ENCODE measurements at places on chromosomes 5 and 9. TPM values are rescaled to one million over a fixed set of nuclear protein-coding genes. Genes with fewer than 3 reads are reported as not detected.

- DNase-seq = no peak
Measured at GRCh38 chr9:36322462-36322861, 64.2 kb upstream of the GNE start.

- no peak for DNase-seq
Measured at GRCh38 chr5:144644317-144644716, 473.6 kb downstream of the KCTD16 start.

GRCh38 chr5:131264451-131265099, 722 bp downstream of the CDC42SE2 start:
- DNase-seq = no peak

DNA sequence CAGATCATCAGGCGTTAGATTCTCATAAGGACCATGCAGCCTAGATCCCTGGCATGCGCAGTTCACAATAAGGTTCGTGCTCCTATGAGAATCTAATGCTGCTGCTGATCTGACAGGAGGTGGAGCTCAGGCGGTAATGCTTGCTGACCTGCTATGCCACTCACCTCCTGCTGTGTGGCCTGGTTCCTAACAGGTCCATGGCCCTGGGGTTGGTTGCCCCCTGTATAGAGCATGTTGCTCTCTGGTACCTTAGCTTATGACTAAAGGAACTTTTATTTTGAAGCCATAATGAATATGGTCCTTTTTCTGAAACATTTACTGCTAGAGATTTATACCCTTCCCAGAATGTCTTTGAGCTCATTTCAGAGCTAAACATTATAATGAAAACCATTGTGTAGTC, 3.1 kb downstream of the MAN2A1 start:
- DNase-seq = no peak

DNA sequence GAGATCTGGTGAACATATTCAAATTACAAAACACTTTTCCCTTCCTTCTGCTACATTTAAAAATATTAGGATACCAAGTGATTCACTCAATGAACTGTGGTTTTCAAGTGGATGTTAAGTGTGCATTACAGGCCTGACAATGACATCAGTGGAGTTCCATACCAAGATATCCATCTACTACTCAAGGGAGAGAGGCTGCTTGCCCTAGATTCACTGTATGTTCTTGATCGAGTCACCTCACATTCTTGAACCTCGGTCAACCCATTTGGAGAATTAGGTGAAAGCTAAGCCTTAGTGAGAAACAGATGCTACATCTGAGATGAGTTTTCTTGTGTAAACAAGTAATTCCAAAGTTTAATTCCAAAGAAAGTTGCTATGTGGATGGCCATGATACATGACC, 142.2 kb downstream of the FGF10 start:
- DNase-seq = no peak

DNA sequence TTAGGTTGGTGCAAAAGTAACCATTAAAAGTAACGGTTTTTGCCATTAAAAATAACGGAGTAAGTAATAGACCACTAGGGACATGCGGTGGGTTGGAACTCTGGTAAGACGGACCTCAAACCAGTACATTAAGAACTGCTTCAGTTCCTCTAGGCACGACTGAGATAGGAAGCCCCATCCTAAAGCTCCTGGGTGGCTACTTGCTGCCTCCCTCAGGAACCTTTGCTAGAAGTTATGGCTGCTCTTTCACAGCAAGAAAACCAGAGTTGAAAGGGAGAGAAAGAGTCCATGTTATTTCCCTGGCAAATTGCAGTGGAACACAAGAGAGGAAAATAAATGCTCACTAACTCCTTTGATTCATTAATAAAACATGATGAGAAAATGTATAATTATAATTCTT, 47.6 kb downstream of the MCTP1 start:
- no peak for DNase-seq

DNA sequence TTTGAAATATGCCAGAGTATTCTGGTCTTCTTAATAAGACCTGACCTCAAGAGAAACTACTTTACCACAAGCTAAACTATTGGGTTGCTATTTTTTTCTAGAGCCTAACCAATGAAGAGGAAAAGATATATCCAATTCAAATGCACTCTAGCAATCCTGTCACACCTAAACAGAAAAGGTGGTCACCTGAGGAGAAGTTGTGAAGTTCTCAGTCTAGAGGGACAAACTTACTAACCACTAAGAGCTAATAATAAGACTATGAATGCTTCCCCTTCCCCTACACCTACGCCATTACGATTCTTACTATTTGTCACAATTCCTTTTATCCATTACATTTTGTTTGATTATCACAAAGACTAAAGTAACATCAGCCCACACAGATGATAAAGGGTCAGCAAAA, 29.7 kb downstream of the RLN2 start:
- no peak for DNase-seq

DNA sequence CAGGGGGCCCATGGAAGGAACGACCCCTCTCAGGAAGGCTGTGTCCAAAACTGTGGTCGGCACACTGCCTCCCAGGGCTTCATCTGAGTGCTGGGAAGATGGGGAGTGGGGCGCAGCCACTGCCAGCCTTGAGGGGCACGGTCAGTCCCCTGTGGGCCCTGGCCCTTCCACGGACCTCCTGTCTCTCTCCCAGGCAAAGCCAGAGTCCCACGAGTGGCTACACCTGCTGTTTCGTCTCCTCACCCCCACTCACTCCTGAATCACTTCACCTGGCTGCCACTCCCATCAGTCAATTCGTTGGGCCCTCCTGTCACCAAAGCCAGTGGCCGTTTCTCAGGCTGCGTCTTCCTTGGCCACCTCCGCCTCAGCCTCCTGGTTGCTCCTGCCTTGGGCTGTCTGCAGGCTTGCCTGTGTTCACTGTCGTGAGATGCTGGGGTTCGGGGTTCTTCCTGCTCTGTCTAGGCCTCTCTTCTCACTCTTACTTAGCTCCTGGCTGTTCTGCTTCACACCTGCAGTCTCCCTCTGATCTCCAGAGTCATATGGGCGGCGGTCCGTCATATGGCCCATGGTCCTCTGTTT, 58.8 kb upstream of the RNF130 start:
- no peak for DNase-seq

DNA sequence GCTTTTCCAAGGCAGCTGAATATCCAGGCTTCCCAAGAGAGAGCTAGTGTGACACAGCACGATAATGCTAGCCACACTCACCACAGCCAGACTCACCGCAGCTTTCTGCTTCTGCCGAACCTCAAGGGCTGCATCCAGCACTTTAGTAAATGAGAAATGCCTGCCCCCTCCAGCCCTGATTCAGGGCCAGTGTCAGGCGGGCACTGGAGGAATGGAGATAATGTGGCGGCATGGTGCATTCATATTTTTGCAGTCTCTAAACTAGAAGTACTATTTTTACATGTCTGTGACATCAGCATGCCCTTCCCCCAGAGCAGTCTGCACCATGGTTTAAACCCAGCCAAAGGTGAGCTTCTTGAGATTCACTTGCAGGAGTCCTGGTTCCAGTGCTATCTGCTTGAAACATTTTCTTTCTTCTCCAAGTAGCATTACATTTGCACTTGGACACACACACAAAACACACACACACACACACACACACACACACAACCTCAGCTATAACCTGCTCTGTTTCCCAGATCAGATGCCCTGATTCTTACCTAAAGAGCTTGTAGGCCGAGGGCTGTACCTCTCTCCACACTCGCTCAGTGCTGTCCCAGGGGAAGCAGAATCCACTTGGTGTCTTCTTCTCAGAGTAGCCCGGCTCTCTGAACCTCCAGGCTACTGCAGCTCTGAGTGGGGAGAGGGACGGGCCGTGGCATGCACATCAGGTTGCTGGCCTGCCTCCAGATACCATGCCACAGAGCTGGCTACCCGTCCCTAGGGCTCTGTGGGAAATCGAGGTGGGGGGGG, at the start of gene FGF1:
FGF1 (minus strand) TSS at position 673 of the 792 bp plus-strand sequence. CDS start 71,963 bp downstream, outside the sequence.
- no peak for DNase-seq

- DNase-seq = no peak
Measured at GRCh38 chr5:174448662-174449061, 275.7 kb upstream of the MSX2 start.

DNA sequence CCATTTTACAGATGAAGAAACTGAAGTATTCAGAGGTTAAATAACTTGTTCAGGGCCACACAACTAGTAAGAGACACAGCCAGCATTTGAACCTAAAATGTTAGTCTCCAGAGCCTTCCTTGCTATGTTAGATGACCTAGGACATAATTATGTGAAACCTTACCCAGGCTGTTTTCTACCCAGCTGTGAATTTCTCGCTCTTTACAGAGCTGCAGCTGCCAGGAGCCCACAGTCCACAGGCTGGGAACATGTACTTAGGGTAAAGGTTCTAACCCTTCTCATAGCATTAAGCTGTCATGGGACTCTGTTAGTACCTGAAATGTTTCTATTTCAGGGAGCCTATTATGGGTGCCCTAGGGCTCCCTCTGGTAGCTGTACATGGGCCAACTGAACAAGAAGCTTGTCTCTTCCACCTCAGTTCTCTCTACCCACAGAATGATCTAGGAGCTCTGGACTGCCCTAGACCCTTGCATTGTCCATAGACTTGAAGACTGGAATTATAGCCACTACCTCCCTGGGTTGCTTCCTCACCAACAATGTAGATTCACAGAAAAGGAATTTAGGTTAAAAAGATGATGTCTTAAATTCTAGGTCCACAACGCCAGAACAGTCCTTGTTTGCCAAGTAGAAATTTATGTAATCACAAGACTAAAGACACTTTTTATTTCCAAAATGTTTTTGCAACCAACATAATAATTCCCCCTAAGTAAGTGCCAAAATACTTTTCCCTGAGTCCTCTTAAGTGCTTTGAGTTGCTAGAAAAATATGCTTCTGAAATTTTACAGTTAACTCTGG, 262.9 kb downstream of the PIK3R1 start:
- no peak for DNase-seq

- DNase-seq = no peak
Measured at GRCh38 chr9:22033012-22033630, 24.0 kb upstream of the CDKN2B start.

GRCh38 chr9:108184941-108185340, 670.8 kb downstream of the ACTL7B start:
- DNase-seq = peak; percentile 10

DNA sequence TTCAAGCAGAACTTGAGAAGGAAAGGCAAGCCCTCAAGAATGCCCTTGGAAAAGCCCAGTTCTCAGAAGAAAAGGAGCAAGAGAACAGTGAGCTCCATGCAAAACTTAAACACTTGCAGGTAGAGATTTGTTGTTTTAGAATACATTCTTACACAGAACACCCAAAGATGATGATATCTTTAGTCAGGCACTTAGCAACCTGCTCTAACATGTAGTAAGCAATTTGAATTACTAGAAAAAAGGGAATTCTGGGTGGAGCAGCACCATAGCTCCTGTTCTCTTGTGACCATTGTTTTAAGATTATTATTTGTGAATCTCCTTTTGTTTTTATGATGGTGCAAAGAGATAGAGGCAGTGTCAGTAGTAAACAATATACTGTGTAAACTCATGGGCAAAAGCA, 63.1 kb downstream of the RAB14 start:
- no peak for DNase-seq

DNA sequence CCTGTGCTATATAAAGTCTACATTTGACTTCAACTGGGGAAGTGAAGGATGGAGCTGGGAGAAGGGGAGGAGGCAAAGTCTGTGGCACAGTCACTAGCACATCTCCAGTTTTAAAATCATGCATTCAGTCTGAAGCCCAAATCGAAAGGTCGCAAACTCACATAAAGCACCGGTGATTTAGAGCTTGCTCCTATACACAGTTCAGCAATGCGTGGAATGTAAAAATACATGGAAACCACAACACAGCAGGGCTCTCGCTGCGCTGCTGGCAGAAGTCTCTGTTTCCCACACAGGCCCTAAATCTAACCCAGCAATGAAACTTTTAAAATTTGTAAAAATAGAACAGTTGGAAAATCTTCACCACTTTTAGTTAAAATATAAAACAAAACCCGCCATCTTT, 68.2 kb downstream of the EBF1 start:
- DNase-seq = no peak

DNA sequence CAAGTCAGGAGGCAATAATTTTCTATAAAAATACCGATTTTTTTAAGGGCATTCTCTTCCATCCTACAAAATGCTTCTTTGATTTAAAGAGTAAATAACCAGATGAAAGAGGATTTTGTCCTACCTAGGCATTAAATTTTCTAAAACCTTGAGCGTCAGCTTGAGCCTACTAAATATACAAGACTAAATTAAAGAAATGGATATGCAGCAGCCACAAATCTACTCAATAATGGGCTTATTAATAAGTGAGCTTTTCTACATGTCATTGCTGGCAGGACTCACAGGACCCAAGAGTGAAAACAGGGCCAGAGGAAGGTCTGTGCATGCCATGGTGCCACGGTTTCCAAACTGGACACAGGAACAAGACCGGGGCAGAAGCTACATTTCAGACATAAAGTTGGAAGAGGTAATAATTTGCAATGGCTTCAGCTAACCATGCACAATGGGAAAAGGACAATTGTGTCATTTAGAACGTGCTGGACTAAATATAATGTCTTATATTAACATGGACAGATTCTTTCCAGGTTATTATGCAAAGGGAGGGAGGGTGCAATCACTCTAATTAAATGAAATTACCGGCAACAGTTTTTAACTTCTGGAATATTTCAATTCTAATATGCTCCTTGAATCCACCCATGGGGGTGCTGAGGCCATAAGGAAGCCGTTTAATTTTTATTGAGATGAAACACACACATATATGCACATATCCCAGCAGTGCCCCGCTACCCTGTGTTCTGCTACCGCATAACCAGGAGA, 5.2 kb downstream of the WHRN start:
- DNase-seq = no peak

- no peak for DNase-seq
Measured at GRCh38 chr5:151750121-151750520, 8.3 kb downstream of the ATOX1 start.

Gene FBP1
- total RNA-seq = 1.7 TPM

Gene TSSK1B
- total RNA-seq = not detected

Gene ACTBL2
- 2.8 TPM for total RNA-seq

Gene LCNL1
- not detected for total RNA-seq

Gene REEP2
- 13.5 TPM for total RNA-seq

Gene RPS14
- 1,375 TPM for total RNA-seq

Gene UBQLN1
- 116 TPM for total RNA-seq

Gene SAPCD2
- total RNA-seq = 6.1 TPM

Gene LCN1
- not detected for total RNA-seq

Gene GPR151
- not detected for total RNA-seq

Gene RGS7BP
- total RNA-seq = 24.1 TPM

Data from glomerular endothelial cell (primary cell).